Activated CD4-positive, CD25-positive, alpha-beta regulatory T cell (primary cell): ENCODE measurements at places on chromosomes 16 and 17.

DNA sequence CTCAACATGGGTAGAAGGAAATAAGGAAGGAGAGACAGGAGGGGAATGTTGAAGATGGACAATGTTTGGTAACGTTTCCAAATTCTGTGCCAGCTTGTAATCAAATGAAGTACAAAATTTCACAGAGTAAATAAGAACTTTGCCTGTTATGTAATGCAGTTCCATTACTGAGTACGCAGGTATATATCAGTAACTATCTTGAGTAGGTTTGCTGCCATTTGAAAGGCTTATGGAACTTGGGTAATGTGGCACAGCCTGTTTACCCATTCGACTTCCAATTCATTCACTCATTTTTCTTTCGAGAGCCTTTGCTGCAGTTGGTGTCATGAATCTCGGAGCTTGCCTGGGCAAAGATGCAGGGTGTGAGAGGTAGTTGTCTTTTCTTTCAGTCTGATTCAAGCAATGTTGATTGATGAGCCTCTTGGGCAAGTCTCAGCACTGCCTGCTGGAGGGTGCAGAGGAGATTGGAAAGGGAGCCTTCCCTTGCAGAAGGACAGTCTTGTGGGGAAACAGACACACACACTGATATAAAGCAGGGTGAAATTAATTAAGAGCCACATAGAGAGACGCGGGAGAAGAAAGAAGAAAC is 53.4 kb downstream of the ZNF18 start:
- DNase-seq, result no peak

- no peak for DNase-seq
These were observed 14.6 kb downstream of the CCDC57 start for GRCh38 chr17:82198092-82198491.

DNA sequence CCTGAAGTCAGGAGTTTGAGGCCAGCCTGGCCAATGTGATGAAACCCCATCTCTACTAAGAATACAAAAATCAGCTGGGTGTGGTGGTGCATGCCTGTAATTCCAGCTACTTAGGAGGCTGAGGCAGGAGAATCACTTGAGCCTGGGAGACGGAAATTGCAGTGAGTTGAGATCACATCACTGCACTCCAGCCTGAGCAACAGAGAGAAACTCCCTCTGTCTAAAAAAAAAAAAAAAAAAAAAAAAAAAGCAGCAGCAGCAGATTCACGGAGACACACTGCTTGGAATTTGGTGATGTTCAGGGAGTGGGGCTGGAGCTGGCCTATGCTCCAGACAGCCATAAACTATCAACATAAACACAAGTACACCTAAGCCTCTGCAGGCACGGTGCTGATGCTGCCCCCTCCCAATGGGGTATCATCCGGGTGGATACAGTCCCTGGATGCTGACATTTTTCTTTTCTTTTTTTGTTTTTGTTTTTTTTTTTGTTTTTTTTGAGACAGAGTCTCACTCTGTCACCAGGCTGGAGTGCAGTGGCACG is 39.6 kb upstream of the RHOT1 start:
- DNase-seq, result no peak

DNA sequence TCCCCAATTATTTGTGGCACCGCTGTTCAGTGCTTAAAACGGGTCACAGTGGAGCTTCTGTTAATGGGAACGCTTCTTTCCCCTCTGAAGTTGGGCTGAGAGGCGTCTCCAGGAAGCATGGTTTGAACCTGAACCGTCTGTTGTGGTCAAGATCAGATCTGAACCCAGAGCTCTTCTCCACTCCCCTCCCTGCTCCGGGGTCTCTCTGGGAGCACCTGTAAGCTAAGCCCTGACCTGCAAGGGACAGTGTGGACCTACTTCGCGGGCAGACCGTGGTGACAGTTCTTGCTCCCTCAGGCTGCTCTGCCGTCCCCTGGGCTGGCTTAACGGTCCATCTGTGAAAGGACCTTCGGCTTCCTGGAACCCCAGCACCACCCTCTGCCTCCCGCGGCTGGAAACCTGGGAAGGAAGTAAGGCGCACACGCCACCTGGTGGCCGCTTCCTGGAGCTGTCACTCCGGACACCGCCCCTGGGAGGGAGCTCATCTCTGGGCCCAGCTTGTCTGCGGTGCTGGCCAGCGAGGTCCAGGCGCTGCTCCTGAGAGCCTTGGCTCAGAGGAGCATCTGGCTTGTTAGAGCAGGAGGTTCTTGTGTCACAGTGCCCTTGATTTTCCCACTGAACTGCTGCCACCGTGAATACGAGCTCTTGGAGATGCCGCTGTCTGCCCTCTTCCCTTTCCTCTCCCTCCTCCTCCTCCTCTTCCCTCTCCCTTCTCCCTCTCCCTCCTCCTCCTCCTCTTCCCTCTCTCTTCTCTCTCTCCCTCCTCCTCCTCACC is 518.5 kb upstream of the EEF2KMT start:
- DNase-seq, result peak; percentile 2

DNA sequence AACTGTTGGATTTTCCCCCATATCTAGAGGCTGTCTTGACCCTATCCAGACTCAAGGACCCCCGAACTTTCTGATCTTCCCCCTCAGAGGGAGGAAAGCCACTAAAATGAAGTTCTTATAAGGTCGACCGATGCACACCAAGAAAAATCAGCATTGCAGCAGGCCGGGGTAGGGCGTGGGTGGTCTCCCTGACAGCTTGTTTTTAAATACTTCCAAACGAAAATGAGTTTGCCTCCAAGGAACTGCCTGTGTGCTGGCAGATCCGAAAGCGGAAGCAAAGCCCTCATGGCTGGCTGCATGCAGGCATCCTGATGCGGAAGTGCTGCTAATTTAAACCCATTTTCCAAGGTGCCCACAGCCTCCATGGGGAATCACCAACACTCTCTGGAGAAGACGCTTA is 374.3 kb upstream of the XYLT1 start:
- DNase-seq, result no peak

GRCh38 chr17:31915456-31916100 is 14.1 kb upstream of the UTP6 start:
- no peak for DNase-seq

GRCh38 chr17:9350080-9350479 is 225.5 kb downstream of the STX8 start:
- no peak for DNase-seq
